H1 (cell line): ENCODE measurements at places on chromosomes 3 and 15.

- no peak for DNase-seq
Measured at GRCh38 chr3:86046436-86047136, 944.4 kb downstream of the VGLL3 start.

GRCh38 chr15:36798366-36798765 lies 218.9 kb downstream of the CDIN1 start:
- no peak for DNase-seq

GRCh38 chr15:75675579-75676404 lies 28.1 kb downstream of the SNX33 start:
- no peak for DNase-seq

- no peak for DNase-seq
Measured at GRCh38 chr15:34038871-34039789, at the start of gene AVEN. Gene AVEN, minus strand, starts transcription at chr15:34039204. Its CDS starts 158 bp downstream, at chr15:34039046.

DNA sequence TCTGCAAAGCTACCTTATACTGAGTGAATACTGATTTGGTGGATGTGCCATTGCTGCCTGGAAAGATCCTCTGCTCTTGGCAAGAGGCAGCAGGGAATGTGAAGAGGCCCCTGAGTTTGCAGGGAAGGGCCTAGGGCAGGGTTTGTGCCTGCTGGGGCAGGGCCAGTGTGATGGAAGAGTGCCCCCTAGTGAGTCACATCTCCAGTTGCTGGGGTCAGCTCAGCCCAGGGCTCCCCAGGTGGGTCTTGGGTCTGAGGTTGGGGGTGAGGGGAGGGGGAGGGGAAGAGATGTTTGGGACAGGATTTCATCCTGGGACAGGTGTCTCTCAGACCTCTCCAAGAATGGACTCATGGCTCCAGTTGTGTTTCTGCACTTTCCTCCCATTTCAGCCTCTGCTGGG lies 4.1 kb upstream of the AMOTL2 start:
- peak; percentile 63 for DNase-seq
